GM23338 (cell line): ENCODE measurements at places on chromosomes 12 and 14.

GRCh38 chr14:75702122-75702521 lies 41.1 kb downstream of the TTLL5 start:
- DNase-seq, result no peak

- DNase-seq, result no peak
Observed at GRCh38 chr12:71045781-71046180, 112.0 kb downstream of the TSPAN8 start.

DNA sequence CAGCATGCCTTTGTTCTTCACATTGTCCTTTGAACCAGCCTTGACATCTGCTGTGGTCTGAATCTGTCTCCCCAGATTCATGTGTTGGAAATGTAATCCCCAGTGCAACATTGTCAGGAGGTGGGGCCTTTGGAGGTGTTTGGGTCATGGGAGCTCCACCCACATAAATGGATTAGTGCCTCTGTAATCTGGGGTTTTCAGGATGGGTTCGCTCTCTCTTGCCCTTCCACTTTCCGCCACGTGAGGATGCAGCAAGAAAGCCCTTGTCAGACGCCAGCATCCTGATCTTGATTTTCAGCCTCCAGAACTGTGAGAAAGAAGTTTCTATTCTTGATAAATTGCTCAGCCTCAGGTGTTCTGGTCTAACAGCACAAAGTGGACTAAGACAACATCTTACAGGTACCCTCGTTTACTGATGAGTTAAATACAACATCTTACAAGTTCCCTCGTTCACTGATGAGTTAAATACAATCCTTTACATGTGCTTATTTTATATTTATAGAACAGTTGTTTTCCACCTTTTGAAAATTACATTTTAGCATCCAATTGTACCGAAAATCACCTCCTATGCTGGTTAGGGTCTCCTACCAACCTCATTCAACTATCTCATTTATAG lies 54.4 kb upstream of the RIMBP2 start:
- peak; percentile 58 for DNase-seq

- no peak for DNase-seq
Observed at GRCh38 chr12:122975790-122976647, 975 bp downstream of the OGFOD2 start.

GRCh38 chr12:116101991-116102390 lies 175.5 kb downstream of the MED13L start:
- DNase-seq, result no peak

DNA sequence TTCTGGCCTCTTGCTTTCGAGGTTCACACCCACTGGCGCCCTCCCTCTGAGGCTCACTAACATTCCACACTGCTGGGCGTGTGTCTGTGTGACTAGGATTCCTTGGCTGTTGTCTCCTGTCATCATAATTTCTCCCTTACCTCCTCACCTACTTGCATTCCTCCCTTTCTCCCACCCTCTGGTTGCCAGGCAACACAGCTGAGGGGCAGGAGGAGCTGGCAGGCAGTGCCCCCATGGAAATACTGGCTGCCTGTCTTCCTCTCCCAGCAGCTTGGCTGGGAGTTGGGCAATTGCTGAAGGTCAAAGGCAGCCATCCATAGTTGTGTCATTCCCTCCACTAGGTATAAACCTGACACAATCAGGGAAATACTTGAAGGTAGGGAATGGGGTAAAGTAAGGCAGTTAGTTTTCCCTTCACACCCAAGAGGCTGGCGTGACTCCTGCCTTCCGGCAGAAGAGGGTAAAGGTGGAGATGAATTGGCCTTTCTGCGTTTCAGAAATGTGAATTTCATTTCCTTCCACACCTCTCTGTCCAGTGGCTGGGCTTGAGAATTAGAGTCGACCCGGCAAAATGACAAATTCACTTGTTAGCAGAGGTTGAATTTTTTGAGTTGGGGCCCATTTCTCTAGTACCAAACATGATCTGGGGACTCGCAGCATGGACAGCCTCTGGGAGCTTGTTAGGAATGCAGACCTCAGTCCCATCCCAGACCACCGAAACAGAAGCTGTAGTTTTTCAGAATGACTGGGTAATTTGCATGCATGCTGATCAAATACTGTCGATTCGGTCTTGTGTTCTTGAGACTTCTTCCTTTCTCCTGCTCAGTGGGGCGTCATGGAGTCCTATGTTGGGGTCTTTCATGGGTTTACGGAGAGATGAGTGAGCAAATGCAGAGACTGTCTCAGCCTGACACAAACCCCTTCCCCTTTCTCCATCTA lies 24.3 kb upstream of the EMP1 start:
- peak; percentile 67 for DNase-seq

DNA sequence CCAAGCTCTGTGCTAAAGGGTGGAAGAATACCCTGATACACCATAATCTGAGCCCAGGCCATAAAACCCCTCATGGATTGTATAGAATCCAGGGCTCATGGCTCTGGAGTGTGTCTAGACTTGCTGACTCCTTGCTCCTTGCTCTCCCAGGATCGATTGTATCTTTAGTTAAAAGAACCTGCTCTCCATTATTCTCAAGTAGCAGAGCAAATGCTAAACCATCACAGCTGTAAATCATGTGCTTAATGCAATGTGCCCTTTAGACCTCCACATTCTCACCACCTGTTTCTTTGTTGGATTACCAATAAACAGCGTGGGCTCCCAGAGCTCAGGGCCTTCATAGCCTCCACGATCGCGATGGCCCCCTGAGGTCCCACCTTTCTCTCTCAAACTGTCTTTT lies 411.6 kb upstream of the FBXO33 start:
- no peak for DNase-seq

GRCh38 chr12:57465747-57466505 lies 6.3 kb downstream of the GLI1 start:
- DNase-seq, result no peak
